ENCODE measurements at places on chromosomes 6 and 20. TPM values are rescaled to one million over a fixed set of nuclear protein-coding genes. Genes with fewer than 3 reads are reported as not detected.

DNA sequence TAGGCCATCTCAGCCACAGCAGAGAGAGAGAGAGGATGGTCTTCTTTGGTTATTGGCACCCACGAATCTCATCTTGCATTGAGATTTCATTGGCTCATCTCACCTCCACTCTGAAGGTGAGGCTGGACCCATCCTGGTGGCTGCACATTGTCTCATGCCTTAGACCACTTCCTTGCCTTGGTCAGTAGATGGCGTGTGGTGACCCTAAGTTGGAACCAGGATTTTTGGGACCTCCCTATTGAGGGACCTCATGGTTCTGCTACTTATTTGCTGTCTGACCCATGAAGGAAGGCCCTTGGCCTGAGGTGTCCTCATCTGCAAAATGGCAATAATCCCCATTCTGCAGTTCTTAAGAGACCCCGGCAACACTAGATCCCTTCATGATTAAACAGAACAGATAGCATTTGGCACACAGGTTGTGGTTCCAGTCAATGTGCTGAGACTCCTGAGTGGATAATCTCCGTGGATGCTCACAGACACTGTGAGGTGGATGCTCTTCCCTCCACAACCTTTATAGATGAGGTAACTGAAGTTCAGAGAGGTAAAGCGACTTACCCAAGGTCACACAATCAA, 21.5 kb upstream of the AAR2 start:
- no peaks in the 10 kb centered on the region for H3K27me3 ChIP-seq
- H3K36me3 ChIP-seq: no peaks in the 10 kb centered on the region
- H3K4me3 ChIP-seq: no peak overlapping the region
- no peak overlapping the region for H3K27ac ChIP-seq
- peak; percentile 22 for DNase-seq

The SCRT2 gene
- total RNA-seq: not detected

The CCDC170 gene
- total RNA-seq: not detected

DNA sequence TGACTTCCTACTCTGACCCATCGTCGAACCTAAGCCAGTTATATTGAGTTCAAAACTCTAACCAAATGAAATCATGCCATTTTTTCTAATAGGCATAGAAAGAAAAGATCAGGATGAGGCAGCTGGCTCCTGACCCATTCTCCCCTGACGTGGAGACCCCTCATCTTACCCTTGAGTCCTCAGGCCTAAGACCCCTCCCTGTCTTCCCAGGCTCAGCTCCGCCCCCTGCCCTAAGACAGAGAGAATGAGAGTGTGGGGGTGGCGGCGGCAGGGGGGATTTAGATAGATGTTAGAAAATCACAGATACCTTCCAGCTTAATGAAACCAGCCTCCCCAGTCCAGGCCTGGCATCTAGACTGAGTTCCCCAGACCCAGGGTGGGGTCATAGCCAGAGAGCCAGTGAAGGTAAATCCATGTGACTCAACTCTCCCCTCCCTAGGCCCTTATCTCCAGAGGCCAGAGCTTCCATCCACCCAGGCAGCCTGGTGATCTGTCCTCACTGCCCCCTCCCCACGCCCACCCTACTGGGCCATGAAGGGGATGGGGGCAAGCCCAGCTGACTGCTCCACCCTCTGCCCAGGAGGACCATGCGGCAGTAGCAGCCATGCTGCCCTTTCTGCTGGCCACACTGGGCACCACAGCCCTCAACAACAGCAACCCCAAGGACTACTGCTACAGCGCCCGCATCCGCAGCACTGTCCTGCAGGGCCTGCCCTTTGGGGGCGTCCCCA, 6.8 kb downstream of the TMEM63B start:
- no peak overlapping the region for H3K4me3 ChIP-seq
- H3K27ac ChIP-seq: no peak overlapping the region
- H3K27me3 ChIP-seq: no peaks in the 10 kb centered on the region
- H3K4me1 ChIP-seq: peaks cover 15% of the 10 kb centered on the region
- H3K36me3 ChIP-seq: peaks cover 3% of the 10 kb centered on the region

- H3K36me3 ChIP-seq: peaks cover 3% of the 10 kb centered on the region
- no peaks in the 10 kb centered on the region for H3K27me3 ChIP-seq
- H3K4me3 ChIP-seq: no peak overlapping the region
- H3K27ac ChIP-seq: no peak overlapping the region
- peaks cover 22% of the 10 kb centered on the region for H3K4me1 ChIP-seq
Measured at GRCh38 chr6:37359039-37359438, 5.3 kb downstream of the RNF8 start.

DNA sequence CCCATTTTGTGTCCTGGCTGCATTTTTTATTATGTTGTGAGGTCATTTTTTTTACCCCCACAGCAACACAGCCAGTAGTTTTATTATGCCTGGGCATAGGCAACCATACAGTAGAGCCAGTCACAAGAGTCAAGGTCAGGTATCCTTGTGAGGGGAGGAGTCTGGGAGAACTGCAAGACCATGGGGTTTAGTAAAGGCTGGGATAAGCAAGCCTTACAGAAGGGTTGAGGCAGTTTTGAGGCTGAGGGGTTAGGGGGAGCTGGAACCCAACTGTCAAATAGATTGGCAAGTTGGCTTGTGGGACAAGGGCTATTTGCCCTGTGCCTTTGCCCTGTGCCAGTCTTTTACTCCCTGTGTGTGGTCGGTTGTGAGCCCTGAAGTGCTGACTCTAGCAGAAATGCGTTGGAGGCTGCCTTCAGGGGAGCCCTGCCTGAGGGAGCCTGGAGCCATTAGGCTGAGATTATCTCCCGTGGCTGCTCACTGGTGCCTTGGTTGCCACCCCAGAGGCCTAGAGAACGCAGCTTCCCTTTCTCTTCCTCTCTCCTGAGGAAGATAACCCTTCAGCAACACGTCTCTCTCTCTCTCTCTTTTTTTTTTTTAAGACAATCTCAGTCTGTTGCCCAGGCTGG, 31.1 kb downstream of the RALY start:
- H3K36me3 ChIP-seq: no peaks in the 10 kb centered on the region
- peaks cover 84% of the 10 kb centered on the region for H3K4me1 ChIP-seq
- H3K27ac ChIP-seq: peak overlapping the region; percentile 13
- no peaks in the 10 kb centered on the region for H3K27me3 ChIP-seq
- H3K4me3 ChIP-seq: no peak overlapping the region

DNA sequence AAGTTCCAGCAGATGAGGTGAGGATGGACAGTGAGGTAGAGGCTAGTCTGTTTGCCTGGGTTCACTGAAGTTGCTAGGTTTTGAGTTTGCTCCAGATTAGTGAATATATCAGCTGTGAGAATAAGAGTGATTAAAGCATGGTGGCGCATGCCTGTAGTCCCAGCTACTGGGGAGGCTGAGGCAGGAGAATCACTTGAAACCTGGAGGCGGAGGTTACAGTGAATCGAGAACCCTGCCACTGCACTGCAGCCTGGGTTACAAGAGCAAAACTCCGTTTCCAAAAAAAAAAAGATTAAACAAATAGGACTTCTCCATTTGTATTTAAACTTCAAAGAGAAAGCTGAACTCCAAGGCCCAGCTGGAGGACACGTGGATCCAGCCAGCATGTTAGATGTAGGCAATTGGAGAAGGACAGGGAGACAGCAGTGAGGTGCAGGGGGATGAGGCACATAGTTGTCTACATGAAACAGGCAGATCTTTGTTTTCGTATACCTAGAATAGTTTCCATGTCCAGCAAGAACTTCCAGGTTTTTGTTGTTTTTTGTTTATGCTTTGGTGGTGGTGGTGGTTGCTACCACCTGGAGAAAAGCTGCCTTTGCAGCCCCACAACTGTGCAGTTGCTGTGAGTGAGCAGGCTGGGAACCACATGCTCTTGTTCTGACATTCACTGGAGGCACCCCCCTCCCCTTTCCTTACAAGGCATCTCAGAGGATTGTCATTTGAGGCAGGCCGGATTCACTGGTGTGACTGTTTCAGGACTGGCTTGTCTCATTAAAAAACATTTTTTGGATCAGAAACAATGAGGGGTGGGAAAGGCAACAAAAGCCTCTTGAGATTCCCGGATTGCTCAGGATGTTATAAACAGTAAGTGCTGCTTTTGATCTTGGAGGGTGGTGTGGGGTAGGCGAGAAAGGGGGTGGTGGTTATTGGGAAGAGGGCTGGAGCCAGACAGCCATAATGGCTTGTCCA, 72.3 kb downstream of the JARID2 start:
- DNase-seq: peak; percentile 35
- peak overlapping the region; percentile 73 for H3K4me3 ChIP-seq
- H3K27me3 ChIP-seq: no peaks in the 10 kb centered on the region
- H3K4me1 ChIP-seq: peaks cover 100% of the 10 kb centered on the region
- H3K36me3 ChIP-seq: no peaks in the 10 kb centered on the region

DNA sequence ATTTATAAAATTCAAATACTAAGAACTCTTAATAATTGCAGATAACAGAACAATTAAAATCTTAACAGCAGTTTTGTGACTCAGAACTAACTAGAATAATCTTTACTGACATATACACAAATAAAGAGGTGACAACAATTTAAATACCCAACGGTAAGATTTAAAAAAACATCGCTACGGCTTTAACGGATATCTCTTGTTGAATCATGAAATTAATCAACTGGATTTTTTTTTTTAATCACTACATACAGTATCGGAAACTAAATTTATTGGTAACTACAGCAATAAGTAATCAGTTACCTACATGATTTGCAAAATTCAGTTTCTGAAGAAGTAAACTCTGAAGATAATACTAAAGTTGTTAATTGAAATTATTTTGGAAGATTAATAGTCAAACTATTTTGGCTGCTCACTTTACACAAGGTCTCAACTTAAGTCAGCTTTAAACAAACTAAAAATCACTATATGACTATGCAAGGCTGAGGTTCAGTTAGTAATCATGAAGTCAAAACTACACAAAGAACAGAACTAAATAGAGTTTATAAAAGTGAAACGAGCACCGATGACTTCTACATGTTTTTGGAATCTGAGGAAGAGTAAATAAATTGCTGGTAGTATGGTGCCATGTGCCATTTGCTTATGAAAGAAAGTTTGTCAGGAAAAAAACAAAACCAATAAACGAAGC, 128.8 kb downstream of the HUS1B start:
- H3K36me3 ChIP-seq: peaks cover 10% of the 10 kb centered on the region
- no peaks in the 10 kb centered on the region for H3K27me3 ChIP-seq
- DNase-seq: no peak
- H3K27ac ChIP-seq: peak overlapping the region; percentile 95
